Stimulated activated CD8-positive, alpha-beta memory T cell treated with anti-CD3 and anti-CD28 coated beads, Interleukin-4, amount 100 ng/mL, for 24 hours (primary cell): ENCODE measurements at places on chromosomes 13 and 19.

DNA sequence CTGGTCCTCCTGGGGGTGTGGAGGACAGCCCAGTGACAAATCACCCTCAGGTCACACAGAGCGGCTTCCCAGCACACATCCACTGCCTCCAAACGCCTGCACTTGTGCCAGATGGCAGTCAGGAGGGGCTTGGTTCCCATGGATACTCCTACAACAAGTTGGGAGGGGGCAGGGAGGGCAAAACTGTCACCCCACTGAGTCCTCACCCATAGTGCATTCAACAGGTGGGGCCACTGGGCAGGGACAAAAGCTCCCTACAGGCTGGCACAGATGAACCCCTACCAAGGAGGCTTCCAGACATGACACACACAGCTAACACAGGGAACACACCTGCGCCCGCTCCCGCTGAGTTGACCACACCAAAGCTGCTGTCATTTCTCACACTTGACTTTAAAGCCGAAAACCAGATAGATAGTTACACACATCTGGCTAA is 120.5 kb downstream of the STK24 start:
- DNase-seq: no peak

GRCh38 chr19:48627201-48627864 is 8.0 kb downstream of the SPHK2 start:
- no peak for DNase-seq

DNA sequence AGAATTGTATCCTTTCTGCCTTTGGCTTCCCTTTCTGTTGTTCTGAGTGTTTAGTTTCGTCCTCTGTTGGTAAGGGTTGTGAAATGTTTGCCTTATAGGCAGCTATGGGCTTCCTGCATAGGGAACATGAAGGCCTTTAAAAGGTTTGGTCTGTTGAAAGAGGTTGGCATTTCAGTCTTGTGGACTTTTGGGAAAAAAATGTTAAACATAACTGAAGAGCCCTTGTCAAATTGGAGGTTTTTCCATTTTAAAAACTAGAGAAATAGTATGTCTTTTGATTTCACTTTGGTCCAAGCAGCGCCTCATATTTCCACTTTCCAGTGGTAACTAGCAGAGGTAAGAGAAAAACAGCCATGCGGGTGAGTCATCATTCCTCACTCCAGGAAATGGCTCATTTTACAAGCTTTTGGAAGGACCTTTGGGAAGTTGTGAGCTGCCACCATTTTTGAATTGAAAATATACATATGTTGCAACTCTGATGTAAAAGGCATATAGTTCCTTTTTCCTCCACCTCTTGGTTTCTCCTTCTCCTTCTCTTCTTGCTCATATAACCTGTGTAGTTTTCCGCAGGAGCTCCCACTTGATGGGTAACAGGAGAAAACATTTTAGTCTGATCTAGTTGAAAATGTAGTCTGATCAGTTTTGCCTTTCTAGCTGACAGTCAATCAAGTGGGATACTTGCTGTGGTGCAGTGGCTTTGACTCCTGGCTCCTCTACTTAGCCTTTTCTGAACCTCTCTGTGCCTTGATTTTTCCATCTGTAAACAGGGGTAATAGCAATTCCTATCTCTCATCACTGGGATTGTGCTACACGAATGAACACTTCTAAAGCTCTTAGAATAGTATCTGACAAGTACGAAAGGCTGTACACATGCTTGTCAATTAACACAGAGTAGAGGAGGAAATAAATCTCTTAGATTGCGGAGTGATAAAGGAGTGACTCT is 23.0 kb downstream of the GPC6 start:
- DNase-seq: no peak

- no peak for DNase-seq
Measured at GRCh38 chr19:4773047-4773640, 18.4 kb upstream of the FEM1A start.

- DNase-seq: no peak
Measured at GRCh38 chr19:34405892-34406660, 1.9 kb downstream of the PDCD2L start.

DNA sequence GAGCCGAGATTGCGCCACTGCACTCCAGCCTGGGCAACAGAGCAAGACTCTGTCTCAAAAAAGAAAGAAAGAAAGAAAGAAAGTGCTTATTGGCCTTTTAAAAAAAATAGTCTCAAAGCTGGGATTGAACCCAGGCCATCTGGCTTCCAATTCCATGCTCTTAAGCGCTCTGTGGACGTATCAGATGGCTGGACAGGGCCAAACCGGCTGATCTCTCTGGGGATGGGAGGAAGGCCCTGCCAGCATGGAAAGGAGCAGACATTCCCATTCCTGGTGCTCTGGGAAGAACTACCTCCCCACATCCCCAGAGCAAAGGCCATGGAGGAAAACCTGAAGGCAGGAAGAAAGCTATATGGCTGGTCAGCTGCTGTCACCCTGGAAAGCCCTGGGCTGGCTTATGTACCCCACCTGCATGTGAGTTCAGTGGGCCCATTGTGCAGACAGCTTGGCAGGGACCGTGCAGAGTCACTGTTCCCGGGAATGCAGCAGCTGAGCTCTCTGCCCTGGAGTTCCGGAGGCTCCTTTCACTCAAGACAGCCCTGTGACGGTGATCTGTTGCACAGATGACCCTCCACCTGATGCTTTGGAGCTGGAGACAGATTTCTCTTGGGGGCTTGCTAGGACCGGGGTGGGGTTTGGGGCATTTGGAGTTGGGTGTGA is 84.3 kb downstream of the SIPA1L3 start:
- DNase-seq: no peak

DNA sequence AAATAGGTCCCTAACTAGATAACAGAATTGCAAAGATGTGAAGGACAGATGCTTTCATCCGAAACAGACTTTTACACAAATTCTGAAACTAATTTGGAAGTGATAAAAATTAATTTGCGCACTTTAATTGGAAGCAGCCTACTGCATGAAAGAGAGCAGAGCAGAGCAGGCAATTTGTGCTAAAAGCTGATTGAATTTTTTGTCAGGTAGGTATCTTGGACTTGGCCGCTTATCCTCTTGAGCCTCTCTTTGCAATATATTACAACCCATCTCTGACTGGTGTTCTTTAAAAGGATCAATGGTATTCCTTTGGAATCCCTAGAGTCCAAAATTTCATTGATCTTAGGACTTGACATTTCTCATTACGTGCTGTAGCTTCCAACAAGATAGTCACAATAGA is 183.3 kb upstream of the MAB21L1 start:
- no peak for DNase-seq

- no peak for DNase-seq
Measured at GRCh38 chr19:11639245-11639601, 41.9 kb downstream of the ZNF627 start.

- DNase-seq: no peak
Measured at GRCh38 chr13:30915691-30916541, 9.8 kb downstream of the MEDAG start.

DNA sequence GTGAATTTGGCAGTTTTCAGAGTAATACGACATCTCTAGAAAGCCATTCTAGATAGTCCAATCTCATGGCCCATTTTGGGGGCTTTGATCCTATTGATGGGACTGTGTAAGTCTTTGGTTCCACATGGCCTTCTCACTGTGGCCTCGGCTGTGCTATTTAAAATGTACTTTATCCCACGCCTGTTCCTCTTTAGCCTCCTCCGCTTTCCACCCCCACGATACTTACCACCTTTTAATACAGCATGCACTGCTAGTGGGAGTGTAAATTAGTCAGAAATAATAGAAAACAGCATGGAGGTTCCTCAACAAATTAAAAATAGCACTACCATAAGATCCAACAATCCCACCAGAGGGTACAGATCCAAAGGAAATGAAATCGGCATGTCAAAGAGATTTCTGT is 28.3 kb upstream of the CEBPG start:
- DNase-seq: no peak

GRCh38 chr13:40082639-40083038 is 427.2 kb downstream of the COG6 start:
- no peak for DNase-seq

DNA sequence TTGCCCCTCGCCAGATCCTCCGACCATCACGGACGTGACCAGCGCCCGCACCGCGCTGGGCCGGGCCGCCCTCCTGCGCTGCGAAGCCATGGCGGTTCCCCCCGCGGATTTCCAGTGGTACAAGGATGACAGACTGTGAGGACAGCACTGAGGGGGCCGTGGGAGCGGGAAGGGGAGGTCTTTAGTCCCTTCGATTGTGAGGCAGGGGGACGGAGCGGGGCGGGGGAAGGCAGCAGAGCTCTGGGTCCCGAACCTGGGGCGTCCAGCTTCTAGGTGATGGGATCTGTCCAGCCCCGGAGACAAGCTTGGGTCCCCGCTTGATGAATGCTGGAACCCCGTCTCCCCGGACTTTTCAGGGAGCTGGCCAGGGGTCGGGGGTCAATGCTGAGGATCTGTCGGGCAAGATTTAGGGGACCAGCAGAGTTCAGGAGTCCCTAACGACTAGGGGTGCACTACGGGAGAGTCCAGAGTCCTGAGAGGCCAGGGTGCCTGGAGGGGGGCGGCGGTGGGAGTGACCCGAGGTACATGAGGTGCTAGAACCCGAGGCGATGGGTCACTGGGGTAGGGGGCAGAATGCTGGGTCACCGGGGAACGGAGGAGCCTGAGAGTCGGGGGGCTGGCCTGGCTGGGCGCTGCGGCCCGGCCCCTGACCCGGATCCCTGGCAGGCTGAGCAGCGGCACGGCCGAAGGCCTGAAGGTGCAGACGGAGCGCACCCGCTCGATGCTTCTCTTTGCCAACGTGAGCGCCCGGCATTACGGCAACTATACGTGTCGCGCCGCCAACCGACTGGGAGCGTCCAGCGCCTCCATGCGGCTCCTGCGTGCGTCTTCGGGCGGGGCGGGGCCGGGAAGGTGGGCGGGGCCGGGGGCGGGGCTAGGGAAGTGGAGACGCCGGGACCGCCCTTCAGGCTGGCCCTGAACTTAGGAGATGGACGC is 14.6 kb downstream of the VSIG10L start:
- peak; percentile 42 for DNase-seq

- no peak for DNase-seq
Measured at GRCh38 chr19:40228863-40229262, 2.4 kb upstream of the CCNP start.

DNA sequence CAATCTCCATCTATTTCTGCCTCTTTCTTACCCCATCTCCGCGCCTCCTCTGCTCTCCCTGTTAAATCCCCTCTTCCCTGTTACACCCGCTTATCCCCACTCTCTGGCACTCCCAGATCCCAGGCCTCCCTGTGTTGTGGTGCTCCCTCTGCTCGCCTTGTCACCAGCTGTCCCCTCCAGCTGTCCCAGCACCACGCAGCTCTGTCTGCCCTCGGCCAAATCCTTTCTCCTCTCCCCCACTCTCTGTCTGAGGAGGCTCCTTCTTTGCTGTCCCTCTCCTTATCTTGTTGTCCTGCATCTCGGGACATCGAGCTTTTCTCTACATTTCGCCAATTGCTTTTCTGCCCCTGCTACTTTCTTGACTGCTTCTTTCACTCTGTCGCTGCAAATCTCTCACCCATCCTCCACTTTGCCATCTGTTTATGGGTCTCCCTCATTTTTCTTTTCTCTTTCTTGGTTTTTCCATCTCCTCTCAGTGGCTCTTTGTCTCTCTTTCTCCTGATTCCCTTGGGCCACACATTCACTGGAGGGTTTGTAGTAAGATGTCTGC is 941 bp downstream of the ZNF160 start:
- no peak for DNase-seq

- peak; percentile 57 for DNase-seq
Measured at GRCh38 chr19:33771384-33772101, 25.1 kb upstream of the KCTD15 start.

DNA sequence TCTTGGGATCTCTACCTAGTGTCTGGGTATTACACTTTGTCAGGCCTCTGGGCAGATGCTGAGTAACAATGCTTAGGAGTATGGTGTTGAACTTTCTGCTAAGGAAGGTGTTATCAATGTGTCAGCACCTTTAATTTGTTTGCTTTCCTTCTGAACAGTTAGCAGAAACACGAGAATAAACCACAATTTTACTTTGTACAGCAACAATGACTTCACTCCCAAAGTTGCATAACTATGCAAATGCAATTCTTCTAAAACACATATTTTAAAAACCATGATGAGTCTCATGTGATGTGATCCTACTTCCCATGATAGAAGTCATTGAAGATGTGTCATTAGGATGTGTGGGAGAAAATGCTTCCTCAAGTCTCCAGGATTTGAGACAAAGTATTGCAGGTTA is 155.0 kb downstream of the POSTN start:
- DNase-seq: no peak

DNA sequence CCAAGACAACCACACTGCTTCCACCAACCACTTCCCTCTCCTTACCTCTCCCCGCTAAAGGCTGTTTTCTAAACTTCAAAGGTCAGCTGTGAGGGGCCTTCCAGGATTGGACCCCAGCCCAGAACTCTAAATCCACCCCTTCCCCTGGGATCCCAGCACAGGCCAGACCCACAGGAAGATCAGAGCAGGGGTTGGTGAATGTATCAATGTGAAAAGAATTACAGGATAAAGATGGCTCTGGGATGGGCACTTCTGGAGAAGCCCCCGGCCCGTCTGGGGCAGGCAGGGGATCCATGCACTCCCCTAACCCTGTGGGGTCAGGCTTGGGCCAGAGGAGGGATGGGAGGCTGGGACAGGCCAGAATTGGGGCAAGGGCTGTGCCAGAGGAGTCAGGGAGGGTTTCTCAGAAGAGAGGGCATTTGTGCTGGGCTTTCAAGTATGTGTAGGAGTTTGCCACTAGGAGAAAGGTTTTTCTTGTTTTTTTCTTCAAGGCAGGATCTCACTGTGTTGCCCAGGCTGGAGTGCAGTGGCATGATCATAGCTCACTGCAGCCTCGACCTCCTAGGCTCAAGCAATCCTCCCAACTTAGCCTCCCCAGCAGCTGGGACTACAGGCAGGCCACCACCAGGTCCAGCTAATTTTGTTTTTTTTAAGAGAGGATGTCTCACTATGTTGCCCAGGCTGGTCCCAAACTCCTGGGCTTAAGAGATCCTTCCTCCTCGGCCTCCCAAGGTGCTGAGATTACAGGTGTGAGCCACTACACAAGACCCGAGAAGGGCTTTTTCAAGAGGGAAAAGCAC is 1.0 kb upstream of the MEF2B start:
- no peak for DNase-seq

GRCh38 chr13:94987081-94987480 is 274.7 kb upstream of the SOX21 start:
- no peak for DNase-seq

DNA sequence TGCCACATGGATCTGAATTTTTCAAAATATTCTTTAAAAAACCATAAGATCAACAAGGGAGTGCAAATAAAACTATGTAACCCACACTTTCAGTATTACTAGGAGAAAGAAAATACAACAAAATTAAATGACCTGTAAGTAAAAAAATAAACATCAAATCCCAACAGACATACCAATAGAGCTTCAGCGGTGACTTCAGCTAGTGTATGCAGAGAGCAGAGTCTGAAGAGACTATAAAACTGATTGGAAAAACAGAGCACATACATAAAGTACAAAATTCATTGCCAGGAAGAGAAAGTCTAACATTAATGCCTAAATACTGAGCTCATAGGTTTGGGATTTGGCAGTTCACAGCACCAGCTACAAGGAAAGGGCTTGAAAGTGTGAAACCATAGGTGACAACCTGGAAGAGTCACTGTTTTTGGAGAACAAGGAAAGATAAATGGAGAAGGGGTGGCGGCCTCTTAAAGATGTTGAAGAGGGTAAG is 291.1 kb downstream of the LMO7 start:
- no peak for DNase-seq

- no peak for DNase-seq
Measured at GRCh38 chr13:85738696-85739320, 60.4 kb downstream of the SLITRK6 start.
